ENCODE measurements at places on chromosomes 7 and 10.

- no peak for DNase-seq
These were observed 8.8 kb downstream of the ACTA2 start for GRCh38 chr10:88943778-88944177.

- no peak for DNase-seq
These were observed 214.4 kb upstream of the CELF2 start for GRCh38 chr10:10803278-10803677.

DNA sequence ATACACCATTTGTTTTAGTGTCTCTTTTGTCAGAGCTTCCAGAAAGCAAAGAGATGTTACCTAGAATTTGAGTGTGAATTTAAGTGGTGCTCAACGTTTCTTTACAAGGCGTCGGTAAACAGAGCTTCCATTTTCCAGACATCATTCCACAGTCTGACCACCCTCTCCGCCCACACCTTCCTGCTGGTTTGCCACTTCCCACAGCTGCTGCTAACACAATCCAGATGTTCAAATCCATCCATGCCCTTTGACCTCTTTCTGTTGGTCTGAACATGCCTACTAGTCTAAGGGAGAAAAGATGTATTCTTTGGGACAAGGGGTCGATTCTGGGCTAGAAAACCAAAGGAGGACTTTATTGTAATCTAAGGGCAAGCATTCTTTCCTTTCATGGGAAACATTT, 86.1 kb downstream of the FAM107B start:
- no peak for DNase-seq

DNA sequence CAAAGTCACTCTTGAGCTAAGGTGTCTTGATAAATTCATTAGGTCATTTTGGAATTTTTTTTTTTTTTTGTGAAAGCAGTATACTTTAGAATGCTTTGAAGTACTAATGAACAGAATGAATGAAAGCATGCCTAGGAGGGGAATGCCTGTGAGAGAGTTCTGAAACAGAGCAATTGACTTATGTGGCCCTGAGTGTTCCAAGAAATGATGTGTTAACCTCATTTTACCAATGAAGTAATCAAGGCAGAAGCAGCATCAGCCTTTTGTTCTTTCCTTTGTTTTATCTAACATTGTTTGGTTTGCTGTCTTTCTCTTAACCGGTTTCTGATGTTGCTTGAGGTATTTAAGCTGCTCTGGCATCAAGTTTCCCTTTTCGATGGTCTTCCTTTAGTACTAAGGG, 154.6 kb upstream of the HGF start:
- no peak for DNase-seq

DNA sequence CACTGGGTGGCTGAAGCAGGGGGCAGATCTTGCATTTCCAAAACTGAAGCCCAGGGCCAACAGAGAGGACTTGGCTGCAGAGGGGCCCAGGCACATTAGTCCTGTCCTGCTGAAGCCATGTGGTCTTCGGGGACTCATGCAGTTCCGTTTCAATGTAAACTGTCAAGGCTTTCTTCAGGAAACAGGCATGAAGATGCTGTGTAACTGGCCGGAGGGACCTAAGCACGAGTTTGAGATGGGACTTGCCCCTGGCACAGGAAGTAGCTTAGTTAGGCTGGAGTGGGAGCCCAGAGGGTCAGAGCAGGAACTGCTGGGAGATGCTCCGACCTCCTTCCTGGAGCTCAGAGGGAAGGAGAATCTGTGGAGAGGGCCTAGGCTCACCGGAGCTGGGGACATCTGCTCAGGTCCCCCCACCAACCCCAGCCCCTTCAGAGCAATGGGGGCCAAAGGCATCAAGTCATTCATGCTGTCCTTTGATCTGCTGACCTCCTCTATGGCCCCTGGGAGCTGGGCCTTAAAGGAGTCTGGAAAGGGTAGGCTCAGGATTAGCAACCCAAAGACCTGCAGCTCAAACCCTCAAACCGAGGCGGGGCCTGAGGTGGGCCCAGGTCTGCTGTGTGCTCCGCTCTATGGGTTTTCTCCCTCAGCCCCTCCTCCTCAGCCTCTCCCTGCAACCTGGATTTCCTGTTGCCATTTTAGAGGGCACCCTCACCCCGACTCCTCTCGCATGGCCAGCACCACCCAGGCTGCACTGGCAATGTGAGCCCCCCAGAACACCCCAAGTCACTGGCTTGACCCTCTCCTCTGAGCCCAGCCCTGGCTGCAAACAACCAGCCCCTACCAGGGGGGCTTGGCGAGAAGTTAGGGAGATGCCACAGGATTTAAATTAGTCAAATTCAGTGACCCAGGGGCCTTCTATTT, 4.4 kb upstream of the MNX1 start:
- no peak for DNase-seq

- DNase-seq: no peak
These were observed 5.0 kb downstream of the TNS3 start for GRCh38 chr7:47576866-47577306.

- no peak for DNase-seq
These were observed 168.2 kb downstream of the NRF1 start for GRCh38 chr7:129779602-129780256.

GRCh38 chr7:71613313-71613712, 481.4 kb downstream of the GALNT17 start:
- DNase-seq: no peak

DNA sequence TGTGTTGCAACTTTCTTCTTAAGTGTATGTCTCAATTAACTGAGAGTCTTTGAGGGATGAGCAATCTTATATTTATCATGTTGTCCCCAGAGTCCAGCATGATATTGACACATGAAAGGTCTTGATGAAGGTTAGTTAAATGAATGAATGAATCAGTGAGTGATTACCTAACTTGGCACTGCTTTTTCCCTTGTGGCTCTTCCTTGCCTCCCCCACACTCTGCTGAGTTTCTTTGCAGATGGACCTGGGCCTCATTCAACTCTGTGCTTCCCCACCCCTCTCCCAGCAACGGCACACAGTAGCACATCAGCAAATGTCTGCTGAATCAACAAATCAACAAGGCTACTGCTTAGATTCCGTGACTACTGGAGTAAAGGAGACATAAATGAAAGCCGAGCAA, 235.1 kb upstream of the CXCL12 start:
- no peak for DNase-seq

DNA sequence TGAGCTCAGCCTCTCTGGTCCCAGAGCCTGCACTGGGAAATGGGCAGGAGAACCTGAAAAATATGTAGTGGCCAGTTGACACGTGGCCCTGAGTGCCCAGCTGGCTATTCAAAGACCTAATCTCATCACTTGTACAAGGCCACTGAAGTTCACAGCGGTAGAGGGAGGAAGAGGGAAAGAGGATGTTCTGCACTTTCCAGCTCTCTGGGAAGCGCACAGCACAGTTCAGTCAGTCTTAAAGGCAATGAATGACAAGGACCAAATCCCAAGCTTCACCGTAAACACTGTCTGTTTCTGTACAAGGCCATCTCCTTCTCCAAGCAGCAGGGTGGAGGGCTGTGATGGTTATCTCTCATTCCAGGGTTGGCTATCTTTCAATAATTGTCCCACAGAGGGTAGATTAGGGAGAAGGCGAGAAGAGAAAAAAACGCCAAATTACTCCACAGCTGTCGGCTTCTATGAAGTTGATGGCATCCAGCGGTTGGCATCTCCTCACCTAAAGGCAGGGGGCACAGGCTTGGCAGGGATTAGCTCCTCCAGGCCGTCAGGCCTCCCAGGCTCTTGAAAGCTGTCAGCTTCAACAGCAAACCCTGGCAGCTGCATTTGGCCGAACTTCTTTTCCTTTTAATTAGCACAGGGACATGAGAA, 10.6 kb downstream of the SFMBT2 start:
- DNase-seq: no peak

- no peak for DNase-seq
These were observed 65.8 kb downstream of the APBB1IP start for GRCh38 chr10:26503911-26504310.

DNA sequence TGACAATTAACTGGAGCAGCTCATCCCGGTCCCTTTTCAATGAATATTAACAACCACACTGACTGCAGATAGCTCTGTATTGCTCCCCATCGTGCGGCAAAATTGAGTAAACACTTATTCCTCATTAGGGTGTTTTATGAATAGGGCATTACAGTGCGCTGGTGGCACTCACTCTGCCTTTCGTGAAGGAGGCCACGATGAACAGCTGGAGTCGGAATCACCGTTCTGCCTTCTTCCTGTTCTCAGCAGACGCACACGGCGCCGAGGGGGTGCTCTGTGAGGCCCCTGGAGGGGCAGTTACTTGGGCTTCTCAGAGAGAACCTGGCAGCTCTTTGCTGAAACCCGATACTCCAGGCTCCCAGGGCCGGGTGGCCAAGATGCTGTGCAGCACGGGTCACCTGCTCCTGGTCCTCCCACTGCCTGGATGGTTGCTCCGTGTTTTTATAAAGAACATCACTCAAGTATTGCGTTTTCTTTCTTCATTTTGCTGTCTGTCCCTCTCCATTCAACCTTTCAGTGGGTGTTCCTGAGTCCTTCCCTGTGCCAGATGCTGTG, 241.9 kb downstream of the GLRX3 start:
- no peak for DNase-seq

GRCh38 chr10:12252882-12253546, 57.0 kb downstream of the CDC123 start:
- no peak for DNase-seq

GRCh38 chr10:70661623-70662361, 10.5 kb upstream of the ADAMTS14 start:
- DNase-seq: no peak

DNA sequence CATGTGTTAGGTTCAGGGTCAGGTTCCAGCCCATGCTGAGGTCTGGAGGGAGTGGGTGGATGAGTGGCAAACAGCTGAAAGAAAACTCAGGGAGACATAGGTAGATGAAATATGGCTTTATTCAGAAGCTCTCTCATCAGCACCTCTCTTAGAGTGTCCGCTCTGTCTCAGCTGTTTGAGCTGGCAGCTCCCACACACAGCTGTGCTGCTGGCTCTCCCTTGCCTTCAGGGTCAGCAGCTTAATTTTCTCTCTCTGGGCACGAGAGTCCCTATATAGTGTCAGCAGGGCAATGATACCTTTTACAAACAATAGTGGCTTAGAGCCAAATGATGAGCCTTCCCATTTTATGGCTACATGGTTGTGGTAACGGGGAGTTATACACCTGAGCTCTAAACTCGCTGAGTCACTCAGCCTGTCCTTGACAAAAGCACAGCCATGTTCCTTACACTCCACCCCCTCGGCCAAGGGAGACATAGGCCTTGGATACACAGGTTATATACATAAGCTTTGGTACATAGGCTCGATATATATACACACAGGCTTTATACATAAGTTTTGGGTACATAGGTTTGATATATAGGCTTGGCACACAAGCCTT, 10.4 kb downstream of the RNF133 start:
- no peak for DNase-seq
